A172 (cell line): ENCODE measurements at places on chromosomes 6 and 20. TPM values are rescaled to one million over a fixed set of nuclear protein-coding genes. Genes with fewer than 3 reads are reported as not detected.

GRCh38 chr6:117907601-117908245 lies 659 bp downstream of the SLC35F1 start:
- DNase-seq = no peak

GRCh38 chr6:115456848-115457247 lies 603.8 kb downstream of the FRK start:
- no peak for DNase-seq

Gene GSTA4
- total RNA-seq = 14.9 and 15.7 TPM in 2 replicates

Gene DDX43
- total RNA-seq = not detected in 2 replicates
